ENCODE measurements at places on chromosomes 12 and 14. TPM values are rescaled to one million over a fixed set of nuclear protein-coding genes. Genes with fewer than 3 reads are reported as not detected.
A peak's percentile ranks its signal among the peaks of the same experiment; 100 is the strongest.

GRCh38 chr12:66596199-66596598, 82.7 kb downstream of the GRIP1 start:
- no peaks in the 10 kb centered on the region for H3K4me1 ChIP-seq
- H3K27ac ChIP-seq: no peak overlapping the region
- DNase-seq: no peak
- no peak overlapping the region for H3K4me3 ChIP-seq
- peaks cover 6% of the 10 kb centered on the region for H3K27me3 ChIP-seq

GRCh38 chr12:126362964-126363363, 1297.7 kb downstream of the AACS start:
- no peaks in the 10 kb centered on the region for H3K36me3 ChIP-seq
- H3K27ac ChIP-seq: no peak overlapping the region
- no peaks in the 10 kb centered on the region for H3K27me3 ChIP-seq
- no peak overlapping the region for H3K4me3 ChIP-seq
- H3K4me1 ChIP-seq: no peaks in the 10 kb centered on the region

GRCh38 chr14:74528406-74528805, 34.8 kb downstream of the ISCA2 start:
- H3K27me3 ChIP-seq: no peaks in the 10 kb centered on the region
- no peak overlapping the region for H3K4me3 ChIP-seq
- no peak overlapping the region for H3K27ac ChIP-seq
- peaks cover 5% of the 10 kb centered on the region for H3K4me1 ChIP-seq
- DNase-seq: no peak
- H3K36me3 ChIP-seq: no peaks in the 10 kb centered on the region

DNA sequence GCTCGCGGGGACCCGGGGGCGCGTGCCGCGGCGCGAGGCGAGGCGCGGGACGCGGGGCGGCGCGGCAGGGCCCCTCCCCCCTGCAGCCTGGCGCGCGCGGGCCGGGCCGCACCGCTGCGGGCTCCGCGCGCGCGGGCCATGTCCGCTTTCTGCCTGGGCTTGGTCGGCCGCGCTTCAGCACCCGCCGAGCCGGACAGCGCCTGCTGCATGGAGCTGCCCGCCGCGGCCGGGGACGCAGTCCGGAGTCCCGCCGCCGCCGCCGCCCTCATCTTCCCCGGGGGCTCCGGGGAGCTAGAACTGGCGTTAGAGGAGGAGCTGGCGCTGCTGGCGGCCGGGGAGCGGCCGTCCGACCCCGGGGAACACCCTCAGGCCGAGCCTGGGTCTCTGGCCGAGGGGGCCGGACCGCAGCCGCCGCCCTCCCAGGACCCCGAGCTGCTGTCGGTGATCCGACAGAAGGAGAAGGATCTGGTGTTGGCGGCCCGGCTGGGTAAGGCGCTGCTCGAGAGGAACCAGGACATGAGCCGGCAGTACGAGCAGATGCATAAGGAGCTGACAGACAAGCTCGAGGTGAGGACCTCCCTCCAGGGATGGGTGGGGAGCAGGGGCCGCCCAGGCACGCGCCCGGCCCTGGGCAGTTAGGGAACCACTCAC, 820 bp downstream of the BICDL1 start:
- no peak overlapping the region for H3K27ac ChIP-seq
- peak; percentile 68 for DNase-seq
- peak overlapping the region; percentile 17 for H3K4me3 ChIP-seq
- H3K36me3 ChIP-seq: no peaks in the 10 kb centered on the region
- H3K4me1 ChIP-seq: peaks cover 15% of the 10 kb centered on the region

GRCh38 chr12:100157427-100157821, 14.8 kb upstream of the BLTP3B start:
- no peak overlapping the region for H3K4me3 ChIP-seq
- H3K27ac ChIP-seq: no peak overlapping the region
- no peaks in the 10 kb centered on the region for H3K4me1 ChIP-seq
- H3K36me3 ChIP-seq: no peaks in the 10 kb centered on the region

GRCh38 chr12:84924981-84925380, 12.4 kb upstream of the SLC6A15 start:
- no peaks in the 10 kb centered on the region for H3K36me3 ChIP-seq
- no peak overlapping the region for H3K4me3 ChIP-seq
- no peaks in the 10 kb centered on the region for H3K27me3 ChIP-seq
- DNase-seq: no peak
- H3K27ac ChIP-seq: no peak overlapping the region
- no peaks in the 10 kb centered on the region for H3K4me1 ChIP-seq

DNA sequence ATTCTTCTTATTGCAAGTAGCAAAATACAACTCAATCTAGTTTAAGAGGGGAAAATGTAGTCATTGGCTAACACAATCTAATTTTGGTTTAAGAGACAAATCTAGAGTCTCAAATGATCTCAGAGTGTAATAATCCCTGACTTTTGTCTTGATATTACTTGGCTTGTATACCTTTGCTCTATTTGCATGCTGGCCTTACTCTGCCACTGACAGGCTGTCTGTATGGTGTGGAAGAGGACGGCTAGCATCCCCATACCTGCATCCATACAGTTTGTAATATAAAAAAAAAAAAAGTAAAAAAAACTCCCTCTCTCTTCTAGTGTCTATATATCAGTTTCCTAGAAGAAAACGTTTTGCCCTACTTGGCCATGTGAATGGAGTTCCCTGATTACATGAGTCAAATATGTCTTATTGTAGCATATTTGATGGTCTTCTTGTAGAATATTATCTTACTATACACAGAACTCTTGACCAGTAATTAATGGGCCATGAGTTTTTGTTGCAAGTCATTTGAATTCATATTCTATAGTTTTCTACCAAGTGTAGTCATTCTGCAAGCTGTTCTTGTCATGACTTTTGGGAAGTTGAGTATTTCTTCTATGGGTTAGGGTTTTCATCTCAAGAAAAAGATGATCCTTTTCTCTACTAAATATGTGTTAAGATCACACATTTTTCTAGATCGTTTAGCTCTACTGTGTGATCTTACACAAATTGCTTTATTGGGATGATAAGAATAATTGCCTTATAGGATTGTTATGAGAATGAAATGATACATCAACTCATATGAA, 8.2 kb downstream of the HIF1A start:
- no peak overlapping the region for H3K4me3 ChIP-seq
- H3K36me3 ChIP-seq: peaks cover 19% of the 10 kb centered on the region
- H3K27me3 ChIP-seq: no peaks in the 10 kb centered on the region
- no peak for DNase-seq

GRCh38 chr12:16165506-16165905, 112.0 kb downstream of the SLC15A5 start:
- no peaks in the 10 kb centered on the region for H3K4me1 ChIP-seq
- no peak for DNase-seq
- H3K27me3 ChIP-seq: no peaks in the 10 kb centered on the region
- no peak overlapping the region for H3K4me3 ChIP-seq
- H3K27ac ChIP-seq: no peak overlapping the region
- no peaks in the 10 kb centered on the region for H3K36me3 ChIP-seq

KRT72 gene
- total RNA-seq: not detected

UNC119B gene
- total RNA-seq: 4.7 TPM

DNA sequence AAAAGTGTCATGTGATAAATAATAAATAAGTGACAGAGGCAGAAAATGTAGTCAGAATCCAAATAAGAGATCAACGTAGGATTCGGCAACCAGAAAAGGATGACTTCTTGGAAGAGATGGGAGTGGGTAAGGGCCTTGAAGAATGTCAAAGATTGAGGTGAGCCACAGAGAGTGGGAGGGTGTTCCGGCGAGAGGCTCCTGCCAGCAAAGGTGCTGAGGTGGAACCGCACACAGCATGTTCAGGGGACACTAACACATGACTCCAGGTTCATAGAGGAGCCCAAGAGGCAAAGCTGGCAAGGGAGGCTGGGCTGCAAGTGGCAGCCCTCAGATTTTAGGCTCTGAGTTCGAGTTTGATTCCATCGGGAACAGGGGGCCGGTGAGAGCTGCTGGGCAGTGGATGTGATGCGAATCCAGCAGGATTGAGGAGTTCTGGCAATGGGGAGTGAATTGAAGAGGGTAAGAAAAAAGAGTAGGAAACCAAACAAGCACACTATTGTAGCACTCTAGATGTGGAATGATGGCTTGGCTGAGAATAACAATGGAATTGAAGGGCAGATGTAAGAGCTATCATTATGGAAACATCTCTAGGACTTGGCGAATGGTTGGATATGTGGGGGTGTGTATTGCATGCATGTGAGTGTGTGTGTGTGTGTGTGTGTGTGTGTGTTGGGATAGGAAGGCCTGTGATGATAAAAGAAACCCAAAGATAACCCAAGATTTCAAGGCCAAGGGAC, 36.5 kb downstream of the LRRC74A start:
- no peak for DNase-seq
- no peak overlapping the region for H3K4me3 ChIP-seq
- H3K27me3 ChIP-seq: peaks cover 30% of the 10 kb centered on the region
- H3K4me1 ChIP-seq: no peaks in the 10 kb centered on the region

- H3K4me3 ChIP-seq: no peak overlapping the region
- no peaks in the 10 kb centered on the region for H3K36me3 ChIP-seq
- no peaks in the 10 kb centered on the region for H3K27me3 ChIP-seq
- DNase-seq: no peak
- H3K4me1 ChIP-seq: no peaks in the 10 kb centered on the region
Observed at GRCh38 chr14:101490771-101491170, 70.5 kb upstream of the DIO3 start.

- H3K36me3 ChIP-seq: no peaks in the 10 kb centered on the region
- H3K27me3 ChIP-seq: no peaks in the 10 kb centered on the region
- H3K4me1 ChIP-seq: no peaks in the 10 kb centered on the region
- no peak overlapping the region for H3K4me3 ChIP-seq
Observed at GRCh38 chr14:101174980-101175606, 271.6 kb upstream of the RTL1 start.

Measured in SJSA1 (cell line).